ENCODE measurements at places on chromosomes 7 and 10.

GRCh38 chr7:135206941-135207391 lies 4.4 kb downstream of the WDR91 start:
- DNase-seq, result no peak

DNA sequence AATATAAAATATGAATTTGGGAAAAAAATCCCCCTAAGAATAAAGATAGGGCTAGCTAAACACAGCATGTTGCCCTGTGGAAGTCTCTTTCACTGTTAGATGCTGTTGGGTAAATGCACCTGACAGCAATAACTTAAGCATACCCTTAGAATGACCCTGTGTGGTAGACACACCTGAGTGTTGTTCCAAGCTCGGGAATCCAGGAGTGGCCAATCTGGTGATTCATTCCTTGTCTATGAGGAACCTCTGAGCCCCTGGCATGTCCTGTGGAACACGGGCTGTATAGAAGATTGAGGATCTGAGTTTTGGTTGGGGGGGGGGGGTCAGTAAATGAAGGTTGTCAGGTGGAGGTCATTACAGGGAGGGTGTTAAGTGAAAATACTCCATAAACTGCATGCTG lies 730.0 kb upstream of the IGFBP3 start:
- DNase-seq, result no peak

- no peak for DNase-seq
Measured at GRCh38 chr10:132967540-132967939, 25.2 kb upstream of the CFAP46 start.

DNA sequence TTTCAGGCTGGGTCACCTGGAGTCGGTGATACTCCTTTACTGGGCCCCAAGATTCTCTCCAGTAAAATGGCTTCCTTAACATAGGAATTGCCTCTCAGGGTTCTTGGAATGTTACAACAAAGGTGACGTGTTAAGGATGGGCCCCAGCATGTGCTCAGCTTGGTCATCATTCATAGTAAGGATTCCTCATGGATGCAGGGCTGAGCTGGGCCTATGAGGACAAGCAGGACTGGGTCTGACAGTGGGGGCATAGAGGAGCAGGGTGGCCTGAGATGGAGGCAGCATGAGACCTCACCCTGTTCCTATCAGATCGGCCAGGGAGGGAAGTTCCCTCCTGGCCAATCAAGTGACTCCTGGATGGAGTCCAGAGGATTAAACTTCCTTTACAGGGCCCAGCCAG lies 12.8 kb upstream of the MBL2 start:
- DNase-seq, result no peak

DNA sequence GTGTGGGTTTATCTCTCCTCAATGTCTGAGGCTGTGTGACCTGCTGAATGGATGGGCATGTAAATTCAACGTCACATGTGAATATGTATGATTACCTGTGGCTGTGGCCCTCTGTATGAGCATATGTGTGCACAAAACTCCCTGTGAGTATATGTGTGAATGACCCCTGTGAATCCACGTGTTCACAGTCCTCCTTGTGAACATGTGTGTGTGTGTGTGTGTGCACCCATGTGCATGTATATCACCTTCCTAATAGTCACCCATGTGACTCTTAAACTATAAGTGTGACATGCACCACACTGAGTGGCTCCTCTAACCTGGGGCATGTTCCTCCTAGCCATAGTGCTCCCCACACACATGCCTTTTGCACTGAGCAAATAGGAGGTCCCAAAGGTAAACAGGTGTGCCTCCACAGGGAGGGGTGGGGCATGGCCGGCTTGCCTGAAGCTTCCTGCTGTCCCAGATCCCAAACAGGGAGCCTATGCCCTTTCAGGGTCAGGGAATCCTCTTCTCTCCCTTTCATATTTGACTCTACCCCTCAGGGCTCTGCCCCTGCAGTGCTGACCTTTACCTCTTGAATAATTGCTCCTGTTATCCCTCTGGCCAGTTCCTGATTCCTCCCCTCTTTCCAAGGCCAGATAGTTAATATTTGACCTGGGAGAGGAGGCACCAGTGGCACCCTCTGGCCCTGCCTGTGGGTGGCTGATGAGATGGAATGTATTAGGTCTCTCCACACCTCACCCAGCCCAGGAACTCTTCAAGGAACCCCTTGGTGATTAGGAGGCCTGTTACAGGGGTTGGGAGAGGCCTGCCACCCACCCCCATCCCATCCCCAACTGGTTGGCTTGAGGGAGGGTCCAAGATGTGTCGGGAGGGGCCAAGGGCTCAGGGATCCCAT lies 1.9 kb downstream of the SEMA4G start:
- DNase-seq, result no peak

DNA sequence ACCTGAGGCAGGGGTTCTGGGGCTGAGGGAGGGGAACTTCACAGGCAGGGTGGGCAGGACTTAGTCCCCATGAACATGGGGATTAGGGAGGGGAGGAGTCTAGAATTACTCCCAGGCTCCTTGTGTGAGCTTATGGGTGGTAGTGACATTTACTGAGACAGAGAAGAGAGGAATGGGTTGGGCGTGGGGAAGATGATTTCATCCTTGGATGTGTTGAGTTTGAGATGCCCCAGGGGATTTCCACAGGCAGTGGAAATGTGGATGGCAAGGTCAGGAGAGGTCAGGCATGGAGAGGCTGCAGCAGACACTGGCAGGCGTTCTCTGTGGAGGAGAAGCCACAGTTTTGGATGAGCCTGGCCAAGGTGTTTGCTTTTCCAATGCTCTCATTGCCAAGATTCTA lies 26.4 kb upstream of the GSDME start:
- DNase-seq, result no peak

DNA sequence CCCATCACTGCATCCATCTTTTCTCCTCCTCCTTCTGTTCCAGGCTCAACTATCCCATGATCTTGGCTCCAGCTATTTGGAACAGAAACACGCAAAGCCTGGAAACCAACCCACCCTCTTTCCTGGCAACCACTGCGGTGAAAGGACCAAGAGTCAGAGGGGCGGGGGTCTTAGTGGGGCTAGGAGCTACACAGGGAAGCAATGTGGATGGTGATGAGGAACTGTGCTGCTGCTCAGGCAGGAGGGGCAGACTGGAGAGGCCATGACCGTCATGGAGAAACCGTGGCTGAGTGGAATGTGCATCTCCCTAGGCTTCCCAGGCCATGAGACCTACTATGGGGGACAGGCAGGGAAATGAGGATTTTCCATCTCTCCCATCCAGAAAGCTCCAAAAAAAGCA lies 25.6 kb downstream of the PLAC9 start:
- DNase-seq, result no peak
